Articular chondrocyte of knee joint (primary cell): ENCODE measurements at places on chromosomes 13 and 19. TPM values are rescaled to one million over a fixed set of nuclear protein-coding genes. Genes with fewer than 3 reads are reported as not detected.

FAM216B gene
- total RNA-seq, result not detected in 2 replicates

PRRG2 gene
- 0.22 and 0.26 TPM in 2 replicates for total RNA-seq

U2AF1L4 gene
- total RNA-seq, result 4.8 and 9.5 TPM in 2 replicates

ZNF254 gene
- total RNA-seq, result 20.0 and 21.1 TPM in 2 replicates

CHST8 gene
- total RNA-seq, result under 0.01 TPM in 1 of 2 replicates, not detected in the other

LILRB2 gene
- not detected in 2 replicates for total RNA-seq

SERP2 gene
- total RNA-seq, result 5.9 and 6.8 TPM in 2 replicates
